NCI-H1930 (cell line): ENCODE measurements at places on chromosomes 1 and 21.

- no peak for DNase-seq
These were observed 135.4 kb downstream of the BACH1 start for GRCh38 chr21:29434081-29434480.

DNA sequence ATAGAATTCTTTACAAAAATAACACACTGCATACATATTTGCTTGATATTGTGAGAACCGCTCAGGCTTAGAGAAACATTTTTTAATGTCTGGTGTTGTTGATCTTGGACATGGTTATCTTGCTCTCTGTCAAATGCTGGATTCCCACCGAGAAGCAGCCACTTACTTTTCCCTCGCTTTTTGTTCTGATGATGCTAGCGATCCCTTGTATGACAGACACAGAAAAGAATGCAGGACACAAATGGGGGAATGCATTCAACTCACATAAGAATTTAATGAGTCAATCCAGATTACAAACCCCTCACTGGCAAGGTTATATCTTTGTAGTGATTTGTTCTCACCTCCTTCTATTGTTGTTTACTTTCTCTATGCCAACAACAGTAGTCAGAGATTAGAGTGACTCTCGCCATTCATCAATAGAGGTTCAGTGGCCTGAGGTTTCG lies 76.8 kb upstream of the AKT3 start:
- no peak for DNase-seq

DNA sequence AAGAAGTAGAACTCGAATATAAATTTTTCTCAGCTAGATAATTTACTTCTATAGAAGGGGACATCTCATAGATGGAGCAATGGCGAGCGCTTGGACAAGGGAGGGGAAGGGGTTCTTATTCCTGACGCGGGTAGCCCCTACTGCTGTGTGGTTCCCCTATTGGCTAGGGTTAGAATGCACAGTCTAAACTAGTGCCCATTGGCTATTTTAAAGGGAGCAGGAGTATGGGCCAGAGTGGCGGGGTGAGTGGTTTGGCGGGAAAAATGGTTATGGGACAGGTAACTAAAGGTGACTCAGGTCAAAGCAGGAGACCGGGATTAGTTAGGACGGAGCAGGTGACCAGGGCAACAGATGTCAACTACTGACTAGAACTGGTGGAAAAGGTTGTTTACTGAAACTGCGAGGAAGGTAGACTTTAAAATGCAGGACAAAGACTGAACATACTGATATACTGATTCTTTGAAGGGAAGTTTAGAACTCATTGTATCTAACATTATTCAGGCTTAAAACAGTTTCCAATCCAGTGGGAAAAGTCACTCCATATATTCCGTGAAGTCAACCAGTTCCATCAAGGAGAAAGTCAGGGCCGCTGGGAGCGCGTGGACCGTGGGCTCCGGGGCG lies 940 bp upstream of the ATAD3A start:
- DNase-seq = peak; percentile 13

DNA sequence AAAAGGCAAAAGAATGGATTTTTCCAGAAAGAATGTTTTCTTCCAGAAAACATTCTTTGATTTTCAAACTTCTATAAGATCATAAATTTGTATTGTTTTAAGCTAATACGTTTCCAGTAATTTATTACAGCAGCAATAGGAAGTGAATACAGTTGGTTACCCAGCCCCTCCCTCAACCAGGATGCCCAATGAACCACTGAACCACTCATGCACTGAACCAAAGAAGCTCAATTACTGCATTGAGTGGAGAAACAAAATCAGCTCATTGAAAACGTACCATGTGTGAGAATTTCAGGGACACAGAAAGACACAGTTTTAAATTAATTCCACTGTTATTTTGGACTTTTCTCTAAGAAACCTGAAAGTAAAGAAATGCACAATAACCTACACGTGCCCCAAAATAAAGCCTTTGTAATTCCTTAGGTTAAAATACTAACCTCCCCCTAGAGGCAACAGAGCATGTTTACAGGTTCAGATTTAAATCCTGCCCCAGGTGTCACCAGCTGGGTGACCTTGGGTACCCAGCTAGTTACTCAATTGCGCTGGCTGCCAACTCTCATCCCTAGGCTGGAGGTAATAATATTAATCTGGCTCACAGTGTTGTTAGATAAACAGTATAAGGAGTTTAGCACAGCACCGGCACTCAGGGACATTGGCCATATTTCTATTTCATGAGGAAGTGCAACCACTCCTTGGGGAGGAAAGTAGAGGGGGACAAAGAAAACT lies 111.7 kb downstream of the NMNAT2 start:
- no peak for DNase-seq

DNA sequence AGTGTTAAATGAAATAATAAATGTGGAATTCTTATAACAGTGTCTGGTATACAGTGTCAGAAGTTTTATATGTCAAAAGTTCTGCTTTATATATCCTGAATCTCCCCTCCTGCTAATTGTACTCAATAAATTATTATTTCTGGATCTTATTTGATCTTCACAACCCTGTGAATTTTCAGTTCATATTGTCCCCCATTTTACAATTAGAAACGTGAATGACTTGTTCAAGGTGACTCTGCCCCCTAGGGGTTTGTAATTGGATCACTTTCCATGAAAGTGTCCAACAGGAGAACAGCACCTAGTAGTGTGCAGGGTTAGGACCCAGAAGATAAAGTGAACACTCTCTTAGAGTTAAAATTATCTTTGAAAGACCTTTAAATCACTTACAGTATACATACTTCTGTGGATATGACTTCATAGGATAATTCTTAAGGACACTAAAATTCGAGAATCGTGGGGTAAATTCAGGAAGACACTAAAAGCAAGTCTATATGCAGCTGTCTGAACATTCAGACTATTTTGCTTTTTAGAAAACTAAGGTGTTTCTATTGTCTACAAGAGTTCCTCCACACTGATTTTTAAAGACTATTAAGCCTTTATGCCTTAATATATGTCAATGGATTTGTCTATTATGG lies 4.5 kb upstream of the DDR2 start:
- peak; percentile 5 for DNase-seq

- DNase-seq = no peak
These were observed 642.1 kb upstream of the ADGRL2 start for GRCh38 chr1:81158592-81158991.

DNA sequence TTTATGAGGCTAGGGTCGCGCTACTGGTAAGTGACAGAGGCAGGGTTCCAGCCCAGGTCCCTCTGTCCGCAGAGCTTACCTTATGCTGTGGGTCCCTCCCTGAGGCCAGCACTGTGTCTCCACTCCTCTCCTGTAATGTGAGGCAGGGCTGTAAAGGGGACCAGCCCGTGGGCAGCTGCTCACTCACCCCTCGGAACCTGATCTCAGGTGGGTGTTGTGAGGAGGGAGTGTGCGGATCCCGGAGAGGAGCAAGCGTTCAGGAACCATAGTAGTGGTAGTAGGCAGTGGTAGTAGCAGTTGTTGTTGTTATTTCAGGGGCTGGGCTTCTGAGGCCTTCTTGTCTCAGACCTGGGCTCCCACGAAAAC lies 1.7 kb downstream of the ZC3H12A start:
- no peak for DNase-seq

GRCh38 chr1:229406798-229407197 lies 27.1 kb downstream of the ACTA1 start:
- no peak for DNase-seq

- DNase-seq = peak; percentile 40
These were observed 36.2 kb upstream of the BTG2 start for GRCh38 chr1:203268901-203269653.

GRCh38 chr1:231104917-231105316 lies 56.9 kb upstream of the TRIM67 start:
- no peak for DNase-seq

DNA sequence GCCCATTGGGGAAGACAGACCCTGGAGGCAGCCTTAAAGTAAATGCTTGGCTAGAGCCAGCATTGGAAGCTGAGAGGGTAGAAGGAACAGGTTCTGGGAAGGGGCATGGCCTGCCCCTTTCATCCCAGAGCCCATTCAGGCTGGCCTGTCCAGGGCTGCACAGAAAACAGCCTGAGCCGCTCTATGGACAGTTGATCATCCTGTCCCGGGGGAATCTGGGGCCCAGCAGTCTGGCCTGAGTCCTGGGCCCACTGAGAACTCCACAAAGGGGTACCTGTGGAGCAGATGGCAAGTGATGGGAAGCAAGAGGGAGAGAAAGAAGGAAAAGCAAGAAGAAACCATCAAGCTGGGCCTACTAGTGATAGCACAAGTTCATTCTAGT lies 13.2 kb downstream of the TMEM81 start:
- DNase-seq = no peak

GRCh38 chr1:24098943-24099638 lies 12.8 kb downstream of the MYOM3 start:
- DNase-seq = no peak

DNA sequence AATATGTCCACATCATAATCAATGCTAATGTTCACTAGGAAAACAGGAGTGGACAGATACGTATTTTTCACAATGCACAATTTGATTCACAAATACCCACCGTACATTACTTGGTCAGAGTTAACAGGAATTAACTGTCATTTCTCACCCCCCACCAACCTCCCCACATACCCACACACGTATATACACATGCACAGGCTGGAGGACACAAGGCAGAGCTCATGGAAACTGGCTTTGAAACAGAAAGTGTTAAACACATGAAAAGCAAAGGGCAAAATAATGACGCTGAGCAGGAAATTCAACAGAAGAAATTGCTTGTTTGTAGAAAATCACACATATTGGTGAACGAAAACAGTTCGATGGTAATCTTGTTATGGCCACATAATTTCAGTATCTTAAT lies 188.4 kb upstream of the DMRTA2 start:
- peak; percentile 20 for DNase-seq

GRCh38 chr1:59994302-59995198 lies 68.0 kb upstream of the CYP2J2 start:
- no peak for DNase-seq
